ENCODE measurements at places on chromosomes 12 and 14. TPM values are rescaled to one million over a fixed set of nuclear protein-coding genes. Genes with fewer than 3 reads are reported as not detected.

Gene TAS2R50
- polyA plus RNA-seq: not detected

Gene SCN8A
- 2.1 TPM for polyA plus RNA-seq

Gene AMHR2
- polyA plus RNA-seq: not detected

Gene TMEM119
- polyA plus RNA-seq: 16.9 TPM

Gene TRMT5
- 1.2 TPM for polyA plus RNA-seq

Gene KRT6C
- not detected for polyA plus RNA-seq

Gene RD3L
- polyA plus RNA-seq: not detected

Gene HCAR1
- not detected for polyA plus RNA-seq

Gene MFAP5
- 6.2 TPM for polyA plus RNA-seq

Gene TMEM120B
- 1.8 TPM for polyA plus RNA-seq

Gene BMP4
- polyA plus RNA-seq: 12.0 TPM

Gene SDSL
- 24.3 TPM for polyA plus RNA-seq

Gene PDE6H
- polyA plus RNA-seq: not detected

Gene GAS2L3
- 5.5 TPM for polyA plus RNA-seq

Gene SAMD15
- polyA plus RNA-seq: 0.23 TPM

Gene VSX2
- polyA plus RNA-seq: 0.04 TPM

Gene LBHD2
- not detected for polyA plus RNA-seq

Gene ZBTB42
- polyA plus RNA-seq: 4.2 TPM

Gene NTF3
- not detected for polyA plus RNA-seq

Gene C12orf60
- 0.60 TPM for polyA plus RNA-seq

Gene RAB15
- 31.8 TPM for polyA plus RNA-seq

Gene TMEM253
- 14.1 TPM for polyA plus RNA-seq

Gene ZNF84
- polyA plus RNA-seq: 0.92 TPM

Gene BMAL2
- 4.4 TPM for polyA plus RNA-seq

Gene KRT75
- polyA plus RNA-seq: 0.04 TPM

Gene HHIPL1
- not detected for polyA plus RNA-seq

Gene IQSEC3
- polyA plus RNA-seq: 0.73 TPM

Gene SYNDIG1L
- 0.20 TPM for polyA plus RNA-seq

Gene ASCL1
- polyA plus RNA-seq: 0.60 TPM

Gene OR4E2
- not detected for polyA plus RNA-seq

Gene SLC6A13
- not detected for polyA plus RNA-seq

Gene LAG3
- polyA plus RNA-seq: 1.4 TPM

Gene ANKLE2
- polyA plus RNA-seq: 7.2 TPM

Gene LMBR1L
- 10.2 TPM for polyA plus RNA-seq

Gene KCNC2
- not detected for polyA plus RNA-seq

Data from sigmoid colon (tissue), 7 donors.